ENCODE measurements at places on chromosomes 1 and 21. TPM values are rescaled to one million over a fixed set of nuclear protein-coding genes. Genes with fewer than 3 reads are reported as not detected.

DNA sequence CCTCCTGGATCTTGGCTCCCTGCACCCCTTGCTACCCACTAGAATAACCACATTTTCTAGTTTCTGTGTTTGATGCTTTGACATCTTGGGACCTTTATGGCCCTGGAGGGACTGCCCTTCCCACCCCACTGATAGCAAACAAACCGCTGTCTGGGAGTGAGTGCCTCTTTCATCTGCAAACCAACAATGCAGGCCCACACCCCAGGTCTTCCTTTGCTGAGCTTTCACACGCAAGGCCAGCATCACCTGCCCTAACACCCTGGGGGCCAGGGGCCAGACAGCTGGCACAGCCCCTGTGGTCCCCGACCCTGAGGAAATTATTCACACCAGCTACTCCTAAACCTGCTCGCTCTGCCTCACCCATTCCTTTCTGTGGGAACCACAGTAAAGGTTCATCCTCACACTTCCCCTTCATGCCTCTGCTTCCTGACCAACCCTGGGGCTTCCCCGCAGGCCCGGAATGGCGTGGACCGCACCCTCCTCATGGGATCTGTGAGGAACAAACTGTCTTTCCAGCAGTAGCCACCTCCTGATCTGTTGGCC is 15.4 kb downstream of the SLC2A7 start:
- no peak for DNase-seq

DNA sequence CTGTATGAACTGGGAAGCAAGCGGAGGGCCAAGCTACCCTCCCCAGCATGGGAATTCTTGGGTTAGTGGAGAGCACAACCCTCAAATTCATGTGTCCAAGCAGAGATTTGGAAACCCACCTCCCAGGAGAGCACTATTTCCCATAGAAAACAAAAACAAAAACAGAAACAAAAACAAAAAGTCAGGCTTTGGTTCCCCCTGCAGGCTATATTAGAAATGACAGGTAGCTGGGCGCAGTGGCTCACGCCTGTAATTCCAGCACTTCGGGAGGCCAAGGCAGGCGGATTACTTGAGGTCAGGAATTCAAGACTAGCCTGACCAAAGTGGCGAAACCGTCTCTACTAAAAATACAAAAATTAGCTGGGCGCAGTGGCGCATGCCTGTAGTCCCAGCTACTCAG is 10.8 kb downstream of the MINDY1 start:
- DNase-seq, result peak; percentile 43

DNA sequence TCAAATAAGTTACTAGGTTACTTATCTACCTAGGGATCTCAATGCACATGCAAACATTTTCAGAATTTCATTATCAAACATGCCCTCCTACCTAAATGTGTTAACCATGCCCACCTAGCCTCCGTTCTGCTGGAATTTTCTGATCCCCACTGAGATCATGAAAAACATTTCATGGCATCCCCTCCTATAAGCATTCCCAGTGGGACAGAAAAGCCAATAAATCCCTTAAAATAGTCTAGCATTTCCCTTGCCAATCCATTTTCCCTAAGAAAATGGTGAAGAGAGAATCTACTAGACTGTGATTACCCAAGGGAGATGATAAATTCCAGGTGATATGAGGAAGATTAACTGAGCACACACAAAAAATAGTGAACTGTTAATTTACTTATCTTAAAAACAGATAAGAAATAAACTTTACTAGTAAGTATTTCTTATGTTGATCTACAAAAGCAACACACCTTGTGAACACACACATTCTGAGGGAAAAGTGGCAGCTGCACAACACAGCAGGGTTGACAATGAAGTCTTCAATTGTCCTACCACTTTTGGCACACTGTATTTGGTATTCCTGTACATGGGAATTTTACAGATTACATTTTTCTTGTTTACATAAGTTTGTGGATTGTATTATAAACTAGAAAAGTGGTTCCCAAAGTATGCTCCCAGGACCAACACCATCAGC is 49.6 kb downstream of the ARID4B start:
- no peak for DNase-seq

- no peak for DNase-seq
Measured at GRCh38 chr1:109256085-109256484, 6.7 kb downstream of the CELSR2 start.

The NBPF12 gene
- total RNA-seq, result 5.9 TPM

All from PC-9 (cell line).